ENCODE measurements at places on chromosomes 2 and 18. TPM values are rescaled to one million over a fixed set of nuclear protein-coding genes. Genes with fewer than 3 reads are reported as not detected.

DNA sequence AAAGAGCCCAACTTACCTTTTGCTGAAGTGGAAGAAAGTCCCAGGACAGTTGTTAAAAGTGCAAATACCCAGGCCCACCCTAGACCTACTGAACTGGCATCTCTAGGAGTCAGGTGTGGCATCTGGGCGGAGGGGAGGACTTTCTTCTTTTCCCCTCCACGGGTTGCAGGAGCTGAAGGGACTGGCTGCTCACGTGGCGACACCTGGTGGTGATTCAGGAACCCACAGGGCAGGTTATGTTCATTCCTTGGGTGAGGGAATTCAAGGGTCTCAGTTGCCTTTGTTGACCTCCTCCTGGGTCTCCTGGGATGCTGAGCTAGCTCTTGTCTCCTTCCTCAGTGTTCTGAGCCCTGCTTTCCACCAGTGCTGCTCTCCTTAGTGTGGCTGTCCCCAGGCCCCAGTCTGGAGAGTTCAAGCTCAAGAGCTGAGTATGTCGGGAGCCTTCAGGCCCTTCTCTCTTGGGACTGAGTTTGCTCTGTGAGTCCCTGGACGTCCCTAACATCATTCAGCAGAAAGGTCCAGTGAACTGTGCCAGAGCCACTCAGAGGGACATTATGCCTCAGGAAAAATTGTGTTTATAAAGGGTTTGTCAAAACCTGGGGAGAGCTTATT is 56.9 kb downstream of the DYSF start:
- DNase-seq = peak; percentile 37

DNA sequence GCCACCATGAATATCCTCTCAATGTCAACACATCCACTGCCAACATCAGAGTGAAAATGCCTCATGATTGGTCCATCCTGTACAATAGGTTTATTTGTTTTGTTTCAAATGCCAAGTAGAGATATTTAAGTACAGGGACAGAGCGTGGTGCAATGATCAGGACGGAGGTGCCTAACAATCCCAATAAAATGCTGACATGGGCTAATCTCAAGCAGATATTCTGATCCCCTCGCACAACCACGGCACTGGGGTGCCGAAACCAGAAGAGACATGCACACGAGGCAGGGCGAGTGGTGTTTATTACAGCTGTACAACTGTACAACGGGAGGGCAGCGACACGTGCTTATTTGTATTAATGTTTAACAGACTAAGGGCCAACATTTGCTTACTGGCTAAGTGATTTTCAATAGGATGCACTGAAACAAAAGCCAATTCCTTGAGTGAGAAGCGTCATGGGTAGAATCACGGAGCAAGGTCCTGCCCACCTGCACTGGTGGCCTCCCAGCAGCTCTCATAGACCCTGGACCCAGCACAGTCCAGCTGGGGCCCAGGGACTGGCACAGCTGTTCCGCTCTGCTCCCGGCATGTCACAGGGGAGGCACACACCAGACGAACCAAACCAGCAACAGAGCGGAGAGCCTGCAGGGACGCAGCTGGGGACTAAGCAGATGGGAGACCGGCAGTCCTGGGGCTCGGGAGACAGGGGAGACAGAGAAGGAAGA is 101.4 kb downstream of the HDAC4 start:
- no peak for DNase-seq

GRCh38 chr2:191270306-191271161 is 25.3 kb downstream of the MYO1B start:
- no peak for DNase-seq

GRCh38 chr2:233456111-233456510 is 101.8 kb downstream of the DGKD start:
- no peak for DNase-seq

GRCh38 chr18:11607906-11608305 is 1.5 kb upstream of the SLC35G4 start:
- DNase-seq = no peak

DNA sequence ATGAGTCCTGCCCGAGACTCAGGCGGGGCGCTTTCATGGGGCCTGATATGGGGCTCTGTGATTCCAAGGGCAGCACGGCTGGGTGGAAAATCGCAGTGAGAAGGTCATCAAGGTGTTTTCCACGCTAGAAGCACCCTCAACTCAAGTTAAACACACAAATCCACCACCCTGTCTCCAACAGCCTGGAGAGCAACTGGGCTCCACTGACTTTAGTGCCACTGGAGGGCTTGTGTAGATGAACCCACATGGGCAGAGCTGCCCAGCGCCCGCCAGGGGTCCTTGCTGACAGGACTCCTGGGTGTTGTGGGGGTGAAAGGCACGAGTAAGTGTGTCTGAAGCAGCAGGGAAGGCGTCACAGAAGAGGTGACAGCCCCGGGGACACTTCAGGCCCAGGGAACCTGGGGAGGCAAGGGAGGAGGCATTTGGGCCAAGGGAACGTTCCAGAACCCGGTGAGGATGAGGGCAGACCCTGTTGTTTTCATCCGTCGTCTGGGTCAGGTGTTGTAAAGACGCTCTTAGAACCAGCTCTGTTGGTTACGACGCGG is 51.8 kb upstream of the CTDP1 start:
- no peak for DNase-seq

DNA sequence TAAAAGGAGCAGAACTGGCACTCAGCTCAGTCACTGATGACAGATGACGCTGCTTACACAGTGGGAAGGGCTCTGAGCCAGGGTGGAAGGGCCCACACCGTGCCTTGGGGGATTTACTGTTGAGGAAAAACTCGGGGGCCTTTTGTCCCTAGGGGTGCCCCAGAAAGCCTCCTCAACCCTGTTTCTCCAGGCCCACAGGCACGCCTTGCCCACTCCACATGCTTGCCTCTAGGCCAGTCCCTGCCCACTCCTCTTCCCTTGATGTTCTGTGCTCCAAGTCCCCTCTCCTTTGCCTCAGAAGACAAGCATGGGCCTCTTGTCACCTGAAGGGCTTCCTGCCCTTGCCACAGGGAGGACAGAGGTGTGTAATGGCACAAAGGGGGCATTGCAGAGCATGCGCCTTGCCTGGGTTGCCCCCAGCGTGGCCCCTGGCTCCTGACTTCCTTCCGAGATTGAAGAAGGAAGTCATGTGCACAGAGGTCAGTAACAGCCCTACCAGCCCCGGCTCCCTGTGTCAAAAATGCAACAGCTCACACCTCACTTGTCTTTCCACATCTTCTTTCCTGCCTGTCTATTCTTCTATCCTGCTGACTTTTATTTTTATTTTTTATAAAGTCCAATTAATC is 65.1 kb downstream of the LIPG start:
- DNase-seq = no peak

- no peak for DNase-seq
Measured at GRCh38 chr2:32838418-32838817, 108.3 kb upstream of the LTBP1 start.

- no peak for DNase-seq
Measured at GRCh38 chr2:174350018-174350417, 15.3 kb downstream of the SP9 start.

- DNase-seq = no peak
Measured at GRCh38 chr18:59323931-59324622, 5.6 kb upstream of the CPLX4 start.

DNA sequence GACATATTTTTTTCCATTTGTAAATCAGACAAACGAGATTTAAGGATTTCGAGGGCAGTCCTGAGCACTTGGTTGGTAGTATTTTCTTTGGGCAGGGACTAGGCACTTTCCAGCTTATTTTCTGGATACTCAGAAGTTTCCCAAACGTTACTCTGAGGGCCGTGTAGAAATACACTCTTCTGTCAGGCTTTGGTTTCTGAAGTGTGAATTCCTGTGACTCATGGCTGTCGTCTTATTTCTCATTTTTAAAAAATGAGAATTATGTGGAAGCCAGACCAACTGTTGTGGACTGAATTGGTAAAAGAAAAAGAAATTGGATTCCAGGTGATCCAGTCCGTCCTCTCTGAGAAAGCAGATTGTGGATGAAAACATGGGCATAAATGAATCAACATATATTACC is 658.6 kb upstream of the FANCL start:
- DNase-seq = no peak

DNA sequence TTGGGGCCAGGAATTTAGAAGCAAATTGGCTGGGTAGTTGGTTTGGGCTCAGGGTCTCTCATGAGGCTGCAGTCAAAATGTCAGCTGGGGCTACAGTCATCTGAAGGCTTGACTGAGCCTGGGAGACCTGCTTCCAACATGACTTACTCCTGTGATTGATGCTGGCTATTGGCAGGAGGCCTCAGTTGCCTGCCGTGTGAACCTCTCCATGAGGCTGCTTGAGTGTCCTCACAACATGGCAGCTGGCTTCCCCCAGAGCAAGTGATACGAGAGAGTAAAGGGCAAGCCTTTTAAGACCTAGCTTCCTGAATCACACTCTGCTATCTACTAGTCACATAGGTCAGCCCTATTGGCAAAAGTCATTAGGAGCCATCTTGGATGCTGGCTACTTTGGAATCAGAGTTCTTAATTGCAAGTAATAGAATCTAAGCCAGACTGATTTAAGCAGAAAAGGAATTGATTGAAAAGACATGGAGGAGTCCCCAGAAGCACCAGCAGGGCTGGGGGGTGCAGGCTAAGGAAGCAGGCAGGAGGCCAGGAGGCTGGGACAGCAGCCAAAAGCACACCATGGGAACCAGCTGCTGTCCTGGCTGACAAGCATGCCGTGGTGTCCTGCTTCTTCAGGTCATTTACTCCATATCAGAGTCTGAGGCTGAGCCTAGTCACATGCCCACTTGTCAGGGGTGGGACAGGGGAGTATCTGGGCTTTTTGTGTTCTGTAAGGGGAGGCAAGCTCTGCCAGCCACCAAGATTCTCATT is 7.8 kb upstream of the GIGYF2 start:
- peak; percentile 23 for DNase-seq

DNA sequence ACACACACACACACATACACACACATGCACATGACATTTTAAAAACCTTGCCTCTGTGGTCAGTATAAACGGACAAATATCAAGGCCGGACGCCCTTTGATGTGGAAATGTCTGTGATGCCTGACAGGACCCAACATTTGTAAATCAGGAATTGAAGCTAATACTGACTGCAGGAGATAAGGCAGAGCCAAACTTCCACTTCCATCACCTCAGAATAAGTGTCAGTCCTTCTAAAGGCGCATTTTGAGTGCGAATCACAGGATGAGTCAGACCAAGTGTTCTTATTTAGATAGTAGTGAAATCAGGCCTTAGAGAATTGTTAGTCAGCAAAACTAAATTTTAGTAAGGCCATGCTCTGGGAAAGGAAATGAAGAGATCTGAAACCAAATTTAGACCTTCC is 211.7 kb upstream of the LRATD1 start:
- DNase-seq = no peak

DNA sequence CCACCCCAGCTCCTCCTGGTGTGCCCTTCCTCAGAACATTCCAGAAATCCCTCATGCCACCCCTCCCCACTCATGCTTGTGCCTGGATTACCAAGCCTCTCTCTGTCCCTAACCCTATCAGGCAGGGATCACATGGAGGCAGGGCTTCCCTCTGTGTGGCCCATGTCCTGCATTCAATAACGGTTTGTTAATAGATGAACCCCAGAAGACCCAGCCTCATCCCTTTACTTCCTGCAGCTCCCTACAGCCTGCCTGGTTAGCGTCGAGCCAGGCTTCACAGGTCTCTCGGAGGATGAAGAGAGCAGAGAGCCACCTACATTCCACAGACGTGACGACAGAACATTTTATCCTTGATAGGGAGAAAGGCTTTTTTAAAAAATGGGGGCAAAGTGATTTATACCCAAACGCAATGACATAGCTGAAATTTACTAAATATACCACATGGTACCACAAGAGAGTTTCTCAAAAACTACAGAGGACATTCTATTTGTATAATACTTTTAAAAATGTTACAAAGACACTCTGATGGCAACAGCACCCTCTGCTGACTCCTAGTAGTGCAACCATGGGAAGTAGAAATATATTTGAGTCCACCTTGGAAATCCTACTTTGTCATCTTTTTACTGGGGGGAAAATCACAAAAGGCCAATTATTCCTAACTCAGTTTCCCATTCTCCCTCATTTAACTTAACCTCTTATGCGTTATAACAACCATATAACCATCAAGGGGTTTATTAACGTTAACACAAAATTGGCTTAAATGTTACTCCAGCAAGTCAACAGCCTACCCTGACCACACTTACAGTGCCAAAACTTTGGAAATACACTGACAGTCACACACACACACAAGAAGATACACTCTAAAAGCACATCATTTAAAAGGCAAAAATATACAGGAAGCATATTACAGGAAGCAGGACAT is 30.7 kb downstream of the FBXO15 start:
- DNase-seq = no peak

DNA sequence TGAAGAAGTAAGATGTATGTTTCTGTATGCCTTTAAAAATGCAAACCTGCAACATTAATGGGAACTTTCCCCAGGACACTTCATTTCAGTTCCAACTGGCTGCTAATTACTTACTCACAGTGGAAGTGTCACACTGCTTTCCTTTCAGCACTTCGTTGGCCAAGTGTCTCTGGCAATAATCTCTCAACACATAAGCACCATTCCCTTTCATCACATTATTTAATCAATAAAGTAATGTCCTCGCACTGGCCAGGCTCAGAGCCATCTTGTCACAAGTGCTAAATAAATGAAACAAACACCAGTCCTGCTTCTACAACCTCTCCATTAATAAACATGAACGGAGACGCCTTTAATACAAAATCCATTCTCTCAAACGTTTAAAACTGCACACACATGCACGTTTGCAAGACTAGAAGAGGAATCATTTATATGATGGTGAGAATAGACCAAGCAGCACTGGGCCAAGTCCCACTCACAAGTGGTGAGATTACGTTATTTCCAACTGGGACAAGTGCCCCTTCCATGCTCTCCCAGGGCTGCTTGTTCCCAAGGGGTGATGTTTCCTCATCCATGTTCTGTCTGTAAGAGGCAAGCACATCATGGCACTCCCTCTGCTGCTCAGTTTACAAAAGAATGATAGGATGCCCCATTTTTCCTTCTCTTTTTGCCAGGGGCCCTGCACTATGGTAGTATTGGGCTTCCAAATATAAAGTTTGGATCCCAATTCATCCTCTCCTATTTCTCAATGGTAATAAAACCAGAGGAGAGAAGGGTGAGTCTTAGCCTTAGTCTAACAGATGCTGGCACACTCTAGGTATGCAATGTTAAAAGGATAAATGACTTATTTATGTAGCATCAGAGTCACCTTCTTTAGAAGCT is 56.8 kb upstream of the ETAA1 start:
- no peak for DNase-seq

DNA sequence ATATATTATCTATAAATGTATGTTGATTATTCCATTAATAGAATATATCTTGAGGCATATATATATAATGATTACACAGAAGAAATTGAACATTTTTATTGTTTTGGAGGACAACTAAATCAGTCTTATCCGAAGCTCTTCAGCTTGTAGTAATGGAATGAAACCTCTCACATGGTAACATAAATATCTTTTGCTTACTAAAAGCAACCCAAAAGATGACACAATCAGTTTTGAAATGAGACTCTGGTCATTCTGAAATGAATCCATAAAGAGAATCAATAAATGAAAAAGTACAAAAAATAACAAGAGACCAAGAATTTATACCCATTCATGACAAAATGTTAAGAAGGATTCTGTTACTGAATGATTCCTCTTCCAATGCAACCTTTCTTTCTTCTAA is 110.2 kb downstream of the FIGN start:
- DNase-seq = no peak

The CDK5R2 gene
- not detected for polyA plus RNA-seq

The PDIA6 gene
- polyA plus RNA-seq = 125 TPM

The MAP2 gene
- 6.2 TPM for polyA plus RNA-seq

The CWC22 gene
- 18.1 TPM for polyA plus RNA-seq

The ALLC gene
- not detected for polyA plus RNA-seq

The FRZB gene
- 40.4 TPM for polyA plus RNA-seq

The FNDC4 gene
- 8.2 TPM for polyA plus RNA-seq

The ABCB11 gene
- not detected for polyA plus RNA-seq

The YIPF4 gene
- 39.9 TPM for polyA plus RNA-seq
